ENCODE measurements at places on chromosomes 5 and 9.

DNA sequence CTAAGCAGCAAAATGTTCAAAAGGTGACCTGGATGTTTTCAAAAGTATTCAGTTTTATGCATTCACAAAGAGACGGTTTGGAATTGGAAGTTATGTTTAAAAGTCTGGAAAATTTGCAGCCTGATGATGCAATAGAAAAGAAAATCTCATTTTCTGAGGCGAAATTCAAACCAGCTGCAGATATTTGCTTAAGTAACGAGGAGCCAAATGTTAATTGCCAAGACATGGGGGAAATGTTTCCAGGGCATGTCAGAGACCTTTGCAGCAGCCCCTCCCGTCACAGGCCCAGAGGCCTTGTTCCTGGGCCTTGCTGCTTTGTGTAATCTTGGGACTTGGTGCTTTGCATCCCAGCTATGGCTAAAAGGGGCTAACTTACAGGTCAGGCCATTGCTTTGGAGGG is 228.2 kb downstream of the MAN2A1 start:
- DNase-seq, result no peak

DNA sequence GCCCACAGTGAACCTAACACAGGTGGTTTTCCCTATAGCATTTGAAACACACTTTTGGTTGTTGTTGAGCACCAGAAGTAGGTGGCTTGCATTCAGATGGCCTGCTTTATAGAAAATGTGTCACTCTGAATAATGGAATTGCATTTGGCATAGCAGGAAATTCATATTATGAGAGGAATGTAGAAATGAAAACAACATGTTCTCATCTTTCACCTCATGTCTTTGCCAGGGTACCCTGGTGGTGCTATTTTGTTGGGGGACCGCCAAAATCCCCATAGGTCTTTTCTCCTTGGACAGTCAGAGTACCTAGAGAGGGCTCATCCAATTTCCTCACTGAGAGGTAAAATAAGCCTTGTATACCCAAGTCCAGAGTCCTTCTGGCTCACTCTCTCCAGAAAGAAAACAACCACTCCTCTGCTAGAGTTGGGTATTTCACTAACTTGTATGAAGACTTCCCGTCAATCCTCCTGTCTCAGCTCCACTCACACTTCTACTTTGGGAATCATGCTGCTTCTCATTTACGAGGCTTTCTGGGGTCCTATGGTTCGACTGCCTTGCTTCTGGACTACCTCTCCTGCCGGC is 67.4 kb downstream of the MRPS27 start:
- DNase-seq, result no peak

DNA sequence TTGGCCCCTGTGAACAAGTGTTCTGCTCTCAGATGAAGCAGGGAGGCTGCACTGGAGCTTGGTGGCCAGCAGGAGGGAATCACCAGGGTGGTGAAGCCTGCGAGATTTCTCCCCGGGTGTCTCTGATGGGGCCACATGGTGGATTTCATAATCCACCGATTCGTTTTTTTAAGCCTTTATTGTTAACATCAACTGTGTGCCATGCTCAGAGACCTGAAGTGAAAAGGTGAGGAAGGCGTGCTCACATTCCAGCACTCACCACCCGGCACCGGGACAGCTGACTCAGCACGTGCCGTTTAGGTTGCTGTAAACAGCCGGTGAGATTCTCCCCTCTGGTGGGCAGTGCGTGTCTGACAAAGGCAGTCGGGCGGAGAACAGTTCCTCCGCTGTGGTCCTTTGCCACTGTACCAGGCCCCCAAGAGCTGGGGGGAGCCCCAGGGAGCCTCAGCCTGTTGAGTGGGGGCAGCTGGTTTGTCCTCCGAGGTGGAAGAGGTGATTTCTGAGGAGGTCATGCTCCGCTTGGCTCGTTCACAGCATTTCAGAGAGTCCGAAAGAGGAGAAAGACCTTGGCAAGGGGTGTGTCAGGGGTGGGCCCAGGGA is 12.7 kb upstream of the AHRR start:
- no peak for DNase-seq

DNA sequence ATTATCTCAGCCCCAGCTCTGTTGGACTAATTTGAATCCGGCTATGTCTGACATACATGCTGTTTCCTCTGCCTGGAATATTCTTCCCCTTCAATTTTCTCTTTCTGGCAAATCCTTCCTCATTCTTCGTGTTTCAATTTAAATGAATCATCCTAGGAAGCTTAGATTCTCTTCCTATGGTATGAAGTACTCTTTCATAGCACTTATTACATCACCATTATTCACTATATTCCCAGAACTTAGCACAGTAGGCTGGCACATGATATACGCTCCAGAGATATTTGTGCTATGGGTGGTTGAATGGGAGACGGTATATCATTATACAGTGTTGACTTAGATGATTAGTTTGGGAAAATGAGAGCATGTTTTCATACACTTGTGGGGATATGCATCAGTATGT is 91.0 kb upstream of the JAK2 start:
- no peak for DNase-seq

- DNase-seq, result no peak
Measured at GRCh38 chr9:106866243-106866642, 3.3 kb downstream of the ZNF462 start.

DNA sequence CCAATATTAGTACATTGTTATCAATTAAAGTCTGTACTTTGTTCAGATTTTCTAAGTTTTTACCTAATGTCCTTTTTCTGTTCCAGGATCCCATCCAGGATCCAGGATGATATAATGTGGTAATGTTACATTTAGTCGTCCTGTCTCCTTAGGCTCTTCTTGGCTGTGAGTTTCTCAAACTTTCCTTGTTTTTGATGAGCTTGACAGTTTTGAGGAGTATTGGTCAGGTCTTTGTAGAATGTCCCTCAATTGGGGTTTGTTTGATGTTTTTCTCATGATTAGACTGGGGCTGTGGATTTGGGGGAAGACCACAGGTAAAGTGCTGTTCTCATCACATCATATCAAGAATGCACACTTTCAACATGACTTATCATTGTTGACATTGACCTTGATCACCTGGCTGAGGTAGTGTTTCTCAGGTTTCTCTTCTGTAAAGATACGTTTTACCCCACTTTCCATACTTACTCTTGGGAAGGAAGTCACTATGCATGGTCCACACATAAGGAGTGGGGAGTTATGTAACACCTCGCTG is 9.6 kb downstream of the NDFIP1 start:
- DNase-seq, result no peak

DNA sequence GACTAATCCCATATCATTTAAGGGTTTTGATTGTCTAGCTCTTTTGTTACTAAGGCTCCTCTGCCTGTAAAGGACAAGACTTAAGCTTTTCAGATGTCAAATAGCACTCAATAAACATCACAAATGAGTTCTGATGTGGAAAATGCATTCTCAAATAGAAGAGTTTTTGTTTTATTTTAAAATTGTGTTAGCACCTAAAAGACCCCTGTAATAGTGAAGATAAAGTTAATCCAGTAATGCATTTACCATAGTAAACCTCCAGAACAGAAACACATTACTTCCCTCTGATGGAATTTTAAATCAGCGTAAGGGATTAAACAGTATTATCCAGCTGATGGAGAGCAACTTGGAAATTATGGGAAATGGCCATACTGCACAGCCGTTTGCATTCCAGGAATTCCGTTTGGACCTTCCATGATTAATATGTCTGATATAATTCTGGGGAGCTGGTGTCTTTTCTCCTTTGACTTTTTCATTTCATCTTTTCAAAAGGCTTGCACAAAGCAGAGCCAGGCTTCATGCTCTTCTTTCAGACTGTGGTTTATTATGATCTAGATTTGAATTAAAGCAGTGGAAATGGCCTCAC is 105.6 kb downstream of the PPP2R2B start:
- DNase-seq, result no peak

GRCh38 chr9:15271403-15271802 is 35.6 kb downstream of the TTC39B start:
- DNase-seq, result no peak

DNA sequence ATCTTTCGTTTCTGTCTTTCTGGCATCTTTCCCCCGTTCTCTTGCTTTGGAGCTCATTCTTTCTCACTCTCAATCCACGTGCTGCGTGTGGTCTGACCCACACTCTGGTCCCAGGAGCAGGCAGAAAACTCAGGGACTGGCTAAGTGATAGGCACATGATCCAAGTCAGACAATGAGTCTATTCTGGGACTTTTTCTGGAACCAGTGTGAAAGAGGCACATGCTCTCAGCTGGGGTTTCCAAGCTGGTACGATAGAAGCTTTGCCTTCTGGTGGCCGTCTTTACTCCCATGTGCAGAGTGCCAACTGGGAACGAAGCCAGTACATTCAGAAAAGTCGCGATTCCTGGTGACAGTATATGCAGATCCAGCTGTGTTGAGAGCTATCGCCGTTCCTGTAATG is 94.4 kb downstream of the PDZD2 start:
- DNase-seq, result no peak

DNA sequence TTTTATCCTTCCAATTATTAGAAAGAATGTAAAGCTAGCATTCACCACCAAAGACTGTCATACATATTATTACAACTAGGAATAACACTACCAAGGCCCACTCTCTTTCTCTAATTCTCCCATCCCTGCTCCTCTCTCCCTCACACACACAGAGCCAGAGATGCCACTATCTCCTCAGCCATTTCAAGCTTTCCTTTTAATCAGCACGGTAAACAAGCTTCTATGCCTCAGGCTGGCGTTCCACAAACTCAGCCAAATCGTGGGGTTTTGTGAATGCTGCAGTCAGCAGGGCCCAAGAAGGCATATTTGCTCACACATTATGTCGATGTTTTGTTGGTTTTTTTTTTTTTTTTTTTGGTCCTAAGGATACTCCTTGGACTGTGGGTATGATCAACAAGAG is 979.9 kb upstream of the DMAC1 start:
- no peak for DNase-seq

DNA sequence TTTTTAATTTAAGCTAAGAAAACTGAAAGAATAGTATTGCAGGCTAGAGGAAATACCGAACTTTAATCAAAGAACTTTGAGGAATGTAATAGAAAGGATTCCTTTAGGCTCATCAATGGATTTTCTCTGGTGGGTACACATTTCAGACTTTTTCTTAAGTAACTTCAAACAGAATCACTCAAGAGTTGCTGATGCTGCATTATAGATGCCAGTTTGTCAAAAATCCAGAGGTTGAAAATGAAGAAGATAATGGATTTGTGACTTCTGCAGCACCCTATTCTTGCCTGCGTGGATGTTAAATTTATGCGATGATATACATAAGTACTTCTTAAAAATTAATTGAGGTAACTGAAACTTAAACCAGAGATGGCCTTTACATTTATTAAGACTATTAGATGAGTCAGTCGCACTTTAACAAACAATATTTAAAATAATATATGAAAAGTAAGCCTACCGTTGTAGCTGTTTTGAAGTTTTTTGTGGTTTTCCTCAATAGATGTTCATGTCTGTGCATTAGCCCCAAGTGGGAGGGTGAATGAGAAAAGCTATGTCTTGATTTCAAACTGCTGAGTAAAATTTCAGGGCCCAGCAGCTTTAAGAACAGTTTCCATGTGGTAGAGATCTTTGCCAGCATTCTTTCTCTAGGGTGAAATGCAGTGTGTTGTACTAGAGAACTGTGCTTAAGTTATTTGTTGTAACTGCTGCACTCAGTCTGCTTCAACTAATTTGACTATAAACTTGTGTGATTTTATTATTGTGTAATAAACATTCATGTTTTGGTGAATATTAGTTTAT is at the start of gene OGN:
TSS of gene OGN (minus strand) at position 537 of the 795 bp plus-strand sequence. CDS start 1,171 bp downstream, outside the sequence.
- no peak for DNase-seq

DNA sequence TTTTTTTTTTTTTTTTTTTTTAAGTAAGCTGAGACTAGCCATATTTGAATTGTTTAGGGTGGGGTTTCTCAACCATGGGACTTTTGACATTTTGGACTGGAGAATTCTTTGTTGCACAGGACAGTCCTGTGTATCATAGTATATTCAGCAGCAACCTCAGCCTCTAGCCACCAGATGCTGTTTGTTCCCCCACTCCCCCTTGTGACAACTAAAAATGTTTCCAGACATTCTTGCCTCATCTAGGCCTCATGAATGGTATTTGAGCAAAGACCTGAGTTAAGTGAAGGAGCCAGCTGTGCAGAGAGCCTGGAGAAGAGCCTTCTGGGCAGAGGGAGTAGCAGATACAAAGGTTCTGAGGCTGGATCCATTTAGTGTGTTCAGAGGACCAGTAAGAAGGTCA is 155.9 kb downstream of the SGCD start:
- no peak for DNase-seq

DNA sequence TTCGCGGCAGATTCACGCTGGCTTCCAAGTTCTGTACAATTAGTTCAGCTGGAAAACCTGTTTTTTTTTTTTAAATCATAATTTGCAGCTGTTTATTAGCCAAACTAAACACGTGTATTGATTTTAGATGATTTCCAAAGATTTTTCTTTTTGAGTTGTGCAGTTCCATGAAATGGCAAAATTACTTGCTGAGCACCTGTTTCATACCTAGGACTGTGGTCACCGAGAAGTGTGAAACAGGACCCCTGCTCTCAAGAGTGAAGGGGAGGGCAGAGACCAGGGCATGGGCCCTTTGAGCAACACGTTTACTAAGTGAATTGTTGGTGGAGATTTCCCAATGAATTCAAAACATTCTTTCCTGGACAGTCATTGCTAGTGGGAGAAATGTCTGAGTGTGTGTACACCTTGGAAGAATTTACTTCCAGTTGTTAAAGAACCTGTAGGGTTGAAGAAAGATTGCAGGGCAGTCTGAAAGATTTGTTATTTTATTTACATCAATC is 688 bp downstream of the SNX24 start:
- DNase-seq, result no peak

DNA sequence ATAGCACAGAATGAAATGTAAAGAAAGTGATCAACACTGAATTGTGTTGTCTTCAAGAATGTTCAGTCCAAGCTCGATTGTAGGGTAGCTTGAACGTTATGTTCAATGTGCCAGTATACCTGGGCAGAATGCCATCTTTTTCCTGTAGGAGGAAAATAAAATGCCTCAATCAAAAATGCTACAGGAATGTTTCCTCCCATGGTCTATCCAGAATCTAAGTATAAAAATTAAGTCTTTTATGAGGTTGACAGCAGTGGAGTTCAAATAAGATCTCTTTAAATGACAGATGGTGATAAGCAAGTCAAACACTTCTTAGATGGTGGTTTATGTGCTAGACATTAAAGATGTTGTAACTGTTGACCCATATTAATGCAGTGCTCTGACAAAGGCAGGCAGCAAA is 488.6 kb downstream of the CSNK1G3 start:
- DNase-seq, result no peak

DNA sequence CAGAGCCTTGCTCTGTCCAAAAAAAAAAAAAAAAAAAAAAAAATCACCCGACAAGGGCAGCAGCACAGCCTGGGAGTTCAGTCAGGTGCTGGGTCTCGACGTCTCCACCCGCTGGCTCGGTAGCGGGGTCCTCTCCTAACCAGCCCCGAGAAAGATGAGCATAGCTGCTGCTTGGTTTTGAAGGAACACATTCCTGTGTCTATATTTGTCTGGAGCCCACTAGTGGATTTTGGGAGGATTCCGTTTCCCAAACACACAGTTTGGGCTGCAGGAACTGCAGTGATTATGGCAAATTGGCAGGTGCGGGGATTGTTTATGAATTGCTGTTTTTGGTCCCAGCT is 1.2 kb downstream of the OTULINL start:
- no peak for DNase-seq

GRCh38 chr5:154806176-154806575 is 44.2 kb downstream of the FAXDC2 start:
- DNase-seq, result no peak

- no peak for DNase-seq
Measured at GRCh38 chr5:136276946-136277345, 84.0 kb upstream of the SMIM32 start.

GRCh38 chr5:91177639-91178038 is 205.5 kb downstream of the ARRDC3 start:
- DNase-seq, result no peak

Data from left colon (tissue), 2 donors.